ENCODE measurements at places on chromosomes 12 and 14.
A peak's percentile ranks its signal among the peaks of the same experiment; 100 is the strongest.

DNA sequence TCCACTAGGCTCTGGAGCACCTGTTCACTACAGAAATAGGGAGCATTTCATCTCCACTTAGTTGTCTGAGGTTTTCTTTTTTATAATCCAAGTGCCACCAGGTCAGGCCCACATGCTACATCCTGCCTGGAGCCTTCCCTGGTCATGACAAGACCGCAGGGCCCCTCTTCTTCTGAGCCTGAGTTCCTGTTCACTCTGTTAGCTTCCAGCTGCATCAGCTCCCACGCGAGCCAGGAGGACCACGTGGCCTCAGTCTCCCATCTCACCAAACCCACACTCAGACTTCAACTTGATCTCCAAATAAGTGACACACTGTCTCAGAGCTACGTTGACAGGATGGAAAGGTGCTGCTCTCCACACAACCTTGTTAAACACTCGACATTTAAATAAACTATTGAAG lies 21.0 kb downstream of the RIMBP2 start:
- DNase-seq = no peak

GRCh38 chr12:101257357-101257756 lies 22.5 kb upstream of the UTP20 start:
- no peak for DNase-seq

- no peak for DNase-seq
Measured at GRCh38 chr12:105507311-105508038, 177.0 kb downstream of the C12orf75 start.

DNA sequence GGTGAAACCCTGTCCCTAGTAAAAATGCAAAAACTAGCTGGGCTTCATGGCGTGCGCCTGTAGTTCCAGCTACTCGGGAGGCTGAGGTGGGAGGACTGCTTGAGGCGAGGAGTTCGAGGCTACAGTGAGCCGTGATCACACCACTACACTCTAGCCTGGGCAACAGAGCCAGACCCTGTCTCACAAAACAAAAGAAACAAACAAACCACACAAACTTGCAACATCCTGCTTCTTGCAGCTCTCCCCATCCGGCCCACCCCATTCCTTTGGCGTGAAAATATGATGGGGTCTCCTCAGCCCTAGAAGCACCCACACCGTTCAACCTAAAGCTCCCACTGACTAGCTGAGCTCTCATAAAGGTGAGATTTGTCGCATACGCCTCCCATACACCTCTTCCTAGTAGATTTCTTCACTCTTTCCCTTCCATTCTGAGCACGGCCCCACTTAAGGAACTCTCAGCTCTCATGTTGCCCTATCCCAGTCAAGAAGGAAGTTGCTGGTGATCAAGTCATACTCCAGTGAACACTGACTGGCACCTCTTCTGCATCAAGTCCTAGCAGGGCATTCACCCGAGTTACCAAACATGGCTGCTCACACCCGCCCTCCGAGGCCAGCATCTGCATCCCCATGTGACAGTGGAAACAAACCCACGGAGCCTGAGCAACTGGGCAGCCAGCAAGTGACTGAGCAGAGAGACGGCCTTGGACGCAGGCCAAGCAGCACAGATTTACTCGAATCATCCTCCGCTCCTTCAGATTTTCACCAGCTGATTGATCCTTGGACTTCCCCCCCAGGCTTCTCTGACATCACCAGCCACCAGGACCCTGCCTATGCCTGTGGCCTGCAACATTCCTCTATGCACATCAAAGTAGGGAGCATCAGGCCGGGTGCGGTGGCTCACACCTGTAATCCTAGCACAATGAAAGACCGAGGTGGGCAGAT lies 18.9 kb upstream of the CD27 start:
- DNase-seq = no peak

DNA sequence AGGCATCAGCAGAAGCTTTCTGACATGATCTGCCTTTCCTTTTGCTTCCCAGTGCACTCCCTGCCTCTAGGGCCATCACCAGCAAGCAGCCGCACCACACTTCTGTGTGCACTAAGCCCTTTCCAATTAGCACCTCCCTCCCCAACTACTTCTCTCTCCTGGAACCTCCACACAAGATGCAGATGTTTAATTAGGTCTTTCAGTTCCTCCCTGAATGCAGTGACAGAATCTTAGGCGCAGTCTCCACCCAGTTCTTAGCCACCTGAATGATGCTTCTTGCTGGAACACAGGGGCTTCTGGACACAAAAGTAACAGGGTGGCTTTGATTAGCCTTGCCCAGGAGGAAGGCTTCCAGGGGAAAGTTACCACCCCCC lies 32.9 kb downstream of the NIN start:
- no peak for DNase-seq

DNA sequence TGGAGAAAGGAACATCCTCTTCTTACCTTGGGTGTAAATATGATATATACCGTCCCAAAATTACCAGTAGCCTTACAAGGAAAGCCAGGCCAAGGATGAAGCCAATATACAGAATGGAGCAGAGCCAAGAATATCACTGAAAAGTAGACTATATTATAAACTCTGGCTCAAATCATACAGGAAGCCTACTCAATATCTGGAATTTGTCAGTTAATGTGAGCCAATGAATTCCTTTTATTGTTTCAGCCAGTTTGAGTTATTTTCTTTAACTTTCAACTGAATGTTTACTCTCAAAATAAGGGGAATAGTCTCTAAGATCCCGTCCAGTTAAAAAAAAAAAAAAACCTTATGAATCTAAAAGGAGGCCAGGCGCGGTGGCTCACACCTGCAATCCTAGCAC lies 9.8 kb upstream of the DENND5B start:
- DNase-seq = no peak

DNA sequence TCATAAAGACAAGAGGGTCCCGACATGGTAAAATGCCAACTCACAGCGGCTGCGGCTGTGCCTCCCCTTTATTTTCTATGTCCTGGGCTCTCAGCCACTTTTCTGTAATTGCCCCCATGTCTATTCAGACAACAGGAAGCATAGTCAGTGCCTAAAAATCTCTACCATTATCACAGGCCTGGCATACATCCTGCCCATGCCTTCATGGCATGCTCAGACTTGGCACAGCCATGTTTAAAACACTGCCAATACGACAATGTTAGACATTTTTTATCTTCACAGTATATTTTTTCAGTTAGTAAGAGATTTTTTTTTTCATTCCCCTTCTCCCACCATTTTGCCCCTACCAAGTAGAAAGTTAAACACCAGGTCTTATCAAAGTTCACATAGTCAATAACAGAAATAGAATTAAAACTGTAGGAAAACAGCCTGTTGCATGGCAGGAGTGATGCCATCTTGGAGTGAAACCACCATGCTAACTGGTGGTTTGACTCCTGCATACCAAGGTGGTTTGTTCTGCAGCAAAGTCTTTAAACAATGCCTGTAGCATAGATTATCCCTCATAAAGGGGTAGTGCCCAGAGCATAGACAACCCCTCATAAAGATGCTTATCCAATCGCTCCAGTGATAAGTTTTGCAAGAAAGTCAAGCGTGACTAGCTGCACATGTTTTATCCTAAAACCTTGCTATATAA lies 18.9 kb upstream of the CERS5 start:
- DNase-seq = no peak

DNA sequence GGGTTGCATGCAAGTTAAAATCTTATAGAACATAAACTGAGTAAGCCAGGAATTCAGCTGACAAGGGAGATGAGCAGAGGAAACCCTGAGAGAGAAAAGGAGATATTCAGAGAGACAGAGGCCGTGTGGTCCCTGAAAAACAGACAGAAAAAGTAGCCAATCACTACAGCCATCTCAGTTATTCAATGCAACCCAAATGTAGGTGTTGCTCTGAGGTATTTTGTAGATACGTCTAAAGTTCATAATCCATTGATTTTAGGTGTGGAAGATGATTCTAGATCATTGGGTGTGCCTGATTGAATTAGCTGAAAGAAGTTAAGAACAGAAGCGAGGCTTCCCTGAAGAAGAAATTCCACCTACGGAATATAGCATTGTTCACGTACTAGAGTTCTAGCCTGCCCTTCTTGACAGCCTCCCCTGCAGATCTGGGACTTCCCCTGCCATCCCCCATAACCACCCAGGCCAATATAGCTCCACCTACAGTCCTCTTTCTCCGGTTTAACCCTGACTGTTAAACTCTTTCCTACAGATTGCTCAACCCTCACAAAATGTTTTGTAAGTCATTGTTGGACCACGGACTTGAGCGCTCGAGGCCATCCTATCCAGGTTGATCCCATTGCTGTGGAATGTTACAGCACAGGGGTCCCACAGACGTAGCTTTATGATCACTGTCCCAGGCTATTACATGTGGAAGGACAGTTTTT lies 21.7 kb downstream of the AICDA start:
- DNase-seq = no peak

DNA sequence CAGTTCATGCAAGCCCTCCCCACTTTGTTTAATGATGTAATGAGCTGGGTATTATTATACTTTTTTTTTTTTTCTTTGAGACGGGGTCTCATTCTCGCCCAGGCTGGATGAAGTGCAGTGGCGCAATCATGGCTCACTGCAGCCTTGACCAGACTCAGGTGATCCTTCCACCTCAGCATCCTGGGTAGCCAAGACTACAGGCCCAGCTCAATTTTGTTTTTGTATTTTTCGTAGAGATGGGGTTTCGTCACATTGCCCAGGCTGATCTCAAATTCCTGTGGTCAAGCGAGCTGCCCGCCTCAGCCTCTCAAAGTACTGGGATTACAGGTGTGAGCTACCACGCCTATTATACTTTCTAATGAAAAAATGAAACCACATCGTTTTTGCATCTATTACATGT lies 4.5 kb upstream of the DCAF11 start:
- DNase-seq = no peak

DNA sequence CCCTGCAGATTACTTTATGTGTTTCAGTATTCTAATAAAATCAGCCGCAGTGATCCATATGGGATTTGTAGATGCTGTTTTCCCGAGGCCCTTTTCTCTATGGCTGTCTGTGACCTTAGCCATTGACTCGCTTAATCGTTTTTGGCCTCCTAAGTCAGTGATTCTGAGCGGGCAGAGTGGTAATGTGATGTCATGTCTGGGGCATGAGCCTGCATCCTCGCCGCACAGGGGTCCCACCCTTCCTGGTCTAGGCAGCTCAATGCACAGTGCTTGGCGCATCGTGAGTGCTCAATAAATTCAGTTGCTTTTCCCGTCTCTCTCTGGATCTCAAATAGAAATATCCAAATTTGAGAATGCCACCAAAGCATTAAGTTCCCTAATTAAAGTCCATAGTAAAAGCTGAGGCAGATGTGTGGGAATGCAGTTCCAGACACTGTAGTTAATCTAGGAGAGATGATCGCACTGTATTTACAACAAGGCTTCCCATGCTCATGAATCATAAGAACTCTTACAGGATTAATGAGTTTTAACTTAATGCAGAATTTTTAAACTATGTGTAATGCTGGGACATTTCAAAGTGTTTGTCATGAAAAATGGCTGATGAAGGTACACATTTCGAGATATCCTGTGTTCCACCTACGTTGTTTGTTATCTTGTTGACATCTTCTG lies 29.3 kb downstream of the HMGA2 start:
- no peak for DNase-seq

DNA sequence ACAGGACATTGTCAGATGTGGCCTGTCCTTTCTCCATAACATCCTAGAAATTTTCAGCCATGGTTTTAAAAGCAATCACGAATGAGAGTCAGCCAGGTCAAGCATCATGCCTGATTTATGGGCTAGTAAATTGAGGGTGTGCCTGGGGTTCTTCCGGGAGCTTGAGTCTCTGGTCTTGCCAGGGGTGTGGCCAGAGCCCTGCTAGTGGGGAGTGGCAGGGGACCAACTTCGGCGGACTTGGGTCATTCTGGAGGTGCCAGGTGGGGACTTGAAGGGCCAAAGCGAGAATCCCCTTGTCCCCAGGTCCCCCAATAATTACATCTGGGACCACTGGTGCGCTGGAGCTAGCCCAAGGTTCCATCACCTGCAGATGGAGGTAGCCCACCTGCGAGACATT lies 5.7 kb downstream of the OTUB2 start:
- no peak for DNase-seq

DNA sequence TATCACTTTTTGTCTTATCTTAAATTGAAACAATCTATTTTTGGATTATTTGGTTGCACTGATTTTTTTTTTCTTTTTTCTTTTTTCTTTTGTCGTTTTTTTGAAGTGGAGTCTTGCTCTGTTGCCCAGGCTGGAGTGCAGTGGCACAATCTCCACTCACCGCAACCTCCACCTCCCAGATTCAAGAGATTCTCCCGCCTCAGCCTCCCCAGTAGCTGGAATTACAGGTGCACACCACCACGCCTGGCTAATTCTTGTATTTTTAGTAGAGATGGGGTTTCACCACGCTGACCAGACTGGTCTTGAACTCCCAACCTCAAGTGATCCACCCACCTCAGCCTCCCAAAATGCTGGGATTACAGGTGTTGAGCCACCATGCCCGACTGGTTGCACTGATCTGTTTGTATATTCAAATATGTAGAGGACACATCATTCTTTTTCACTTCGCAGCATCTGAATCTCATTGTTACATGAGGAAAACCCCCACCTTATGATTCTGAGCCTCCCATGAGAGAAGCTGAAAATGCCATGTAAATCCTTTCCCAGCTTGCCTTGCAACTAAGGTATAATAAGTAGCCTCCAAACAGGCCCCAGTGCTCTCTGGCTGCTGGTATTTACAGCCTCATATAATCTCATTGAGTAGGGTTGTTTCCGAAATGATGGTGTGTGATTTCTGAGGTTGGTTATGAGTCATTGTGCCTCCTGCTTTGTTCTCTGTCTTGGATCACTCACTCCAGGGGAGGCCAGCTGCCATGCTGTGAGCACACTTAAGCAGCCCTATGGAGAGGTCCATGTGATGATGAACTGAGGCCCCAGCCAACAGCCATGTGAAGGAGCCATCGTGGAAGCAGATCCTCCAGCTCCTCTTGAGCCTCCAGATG lies 5.2 kb upstream of the HSP90B1 start:
- DNase-seq = peak; percentile 41

DNA sequence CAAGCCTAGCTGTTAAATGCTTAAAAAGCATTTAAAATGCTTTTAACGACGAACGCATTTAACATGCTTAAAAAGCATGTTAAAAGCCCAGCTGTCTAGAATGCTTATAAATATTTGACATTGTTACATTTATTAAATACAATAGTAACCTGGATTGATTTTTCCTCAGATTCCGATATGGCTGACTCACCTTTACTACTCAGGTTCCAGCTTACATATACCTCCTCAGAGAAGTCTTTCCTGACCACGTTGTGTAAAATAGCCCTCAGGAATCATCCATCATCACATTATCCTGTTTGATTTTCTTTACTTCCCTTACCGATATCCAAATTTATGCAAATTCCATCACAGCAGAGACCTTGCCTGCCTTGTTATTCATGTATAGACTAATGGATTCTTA lies 51.4 kb downstream of the SLC41A2 start:
- DNase-seq = no peak

DNA sequence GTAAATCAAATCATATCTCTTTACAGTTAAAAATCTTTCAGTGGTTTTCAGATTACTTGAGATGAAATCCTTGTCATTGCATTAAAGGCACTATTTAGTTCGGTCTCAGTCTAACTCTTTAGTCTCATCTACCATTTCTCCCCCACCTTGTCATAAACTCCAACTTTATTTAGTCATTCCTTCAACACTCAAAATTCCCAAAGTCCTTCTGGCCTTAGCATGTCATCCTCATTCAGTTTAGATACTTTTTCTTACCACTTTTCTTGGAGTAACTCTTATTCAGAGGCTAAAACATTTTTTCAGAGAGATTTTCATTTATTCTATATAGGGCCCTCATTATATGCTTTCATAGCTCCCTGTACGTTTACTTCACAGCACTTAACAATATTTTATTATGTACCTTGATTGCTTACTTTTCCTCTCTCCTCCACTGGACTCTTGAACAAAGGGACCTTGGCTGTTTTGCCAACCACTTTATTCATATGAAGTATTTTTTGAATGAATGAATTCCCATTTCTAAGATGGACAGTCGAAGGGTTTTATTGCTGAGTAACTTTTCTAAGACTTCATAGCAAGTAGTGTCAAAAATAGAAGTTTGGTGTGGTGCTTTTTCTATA lies 12.8 kb downstream of the USP15 start:
- DNase-seq = no peak

Measured in stromal cell of bone marrow (primary cell).